Esophagus muscularis mucosa (tissue), 4 donors: ENCODE measurements at places on chromosomes 6 and 20. TPM values are rescaled to one million over a fixed set of nuclear protein-coding genes. Genes with fewer than 3 reads are reported as not detected.

PSMA7 gene
- 349 TPM for total RNA-seq

- DNase-seq: peak; percentile 75
Measured at GRCh38 chr6:24929242-24929641, 6.5 kb downstream of the RIPOR2 start.

- DNase-seq: no peak
Measured at GRCh38 chr6:79946272-79947190, 822 bp downstream of the ELOVL4 start.

DNA sequence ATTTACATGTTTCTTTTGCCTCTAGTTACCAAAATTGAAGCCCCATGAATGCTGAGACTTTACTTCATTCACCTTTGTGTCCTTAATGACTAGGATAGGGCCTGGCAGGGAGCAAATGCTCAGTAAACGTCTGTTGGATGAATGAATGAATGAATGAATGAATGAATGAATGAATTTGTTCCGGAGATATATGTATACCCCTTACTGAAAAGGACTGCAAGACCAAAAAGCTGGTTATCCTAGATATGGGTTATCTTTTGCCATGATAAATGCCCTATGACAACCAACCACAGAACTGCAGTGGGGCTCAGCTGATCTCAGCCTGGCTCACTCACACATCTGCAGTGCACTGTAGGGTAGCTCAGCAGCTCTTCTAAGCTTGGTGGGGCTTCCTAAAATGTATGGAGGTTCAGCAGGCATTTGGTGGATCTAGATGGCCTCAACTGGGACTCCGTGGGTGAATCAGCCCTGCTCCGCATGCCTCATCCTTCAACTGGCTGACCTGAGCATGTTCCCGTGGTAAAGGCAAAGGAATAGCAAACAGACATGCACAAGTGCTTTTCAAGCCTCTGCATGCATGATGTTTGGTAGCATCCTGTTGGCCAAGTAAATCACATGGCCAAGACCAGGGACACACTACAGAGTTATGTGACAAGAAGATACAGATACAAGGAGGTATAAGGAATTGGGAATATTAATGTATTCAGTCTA lies 378.7 kb upstream of the SOX4 start:
- no peak for DNase-seq

DNA sequence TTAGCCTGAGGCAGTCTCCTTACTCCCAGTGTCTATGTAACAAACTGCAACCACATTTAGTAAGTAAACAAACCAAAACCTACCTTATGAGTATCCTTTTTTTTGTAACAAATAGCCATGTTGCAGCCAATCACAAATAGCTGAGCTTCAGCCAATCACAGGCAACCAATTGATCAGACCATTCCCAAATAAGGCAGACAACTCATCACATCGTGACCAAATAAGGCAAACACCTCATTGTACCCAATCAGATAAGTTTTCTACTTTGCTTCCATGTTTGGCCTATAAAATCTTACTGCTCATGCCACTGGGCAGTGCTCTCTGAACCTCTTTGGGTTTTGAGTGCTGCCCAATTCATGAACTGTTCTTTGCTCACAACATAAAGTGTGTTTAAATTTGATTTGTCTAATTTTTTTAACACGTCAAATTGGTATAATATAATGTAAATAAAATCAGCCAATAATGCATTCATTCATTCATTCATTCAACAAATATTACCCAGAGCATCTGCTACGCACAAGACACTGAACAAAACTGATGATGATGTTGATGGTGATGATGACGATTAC lies 117.8 kb downstream of the BCAS1 start:
- DNase-seq: peak; percentile 21

- no peak for DNase-seq
Measured at GRCh38 chr6:34817446-34817845, 25.6 kb downstream of the BLTP3A start.
